Stromal cell of bone marrow (primary cell): ENCODE measurements at places on chromosomes 5 and 9.
A peak's percentile ranks its signal among the peaks of the same experiment; 100 is the strongest.

DNA sequence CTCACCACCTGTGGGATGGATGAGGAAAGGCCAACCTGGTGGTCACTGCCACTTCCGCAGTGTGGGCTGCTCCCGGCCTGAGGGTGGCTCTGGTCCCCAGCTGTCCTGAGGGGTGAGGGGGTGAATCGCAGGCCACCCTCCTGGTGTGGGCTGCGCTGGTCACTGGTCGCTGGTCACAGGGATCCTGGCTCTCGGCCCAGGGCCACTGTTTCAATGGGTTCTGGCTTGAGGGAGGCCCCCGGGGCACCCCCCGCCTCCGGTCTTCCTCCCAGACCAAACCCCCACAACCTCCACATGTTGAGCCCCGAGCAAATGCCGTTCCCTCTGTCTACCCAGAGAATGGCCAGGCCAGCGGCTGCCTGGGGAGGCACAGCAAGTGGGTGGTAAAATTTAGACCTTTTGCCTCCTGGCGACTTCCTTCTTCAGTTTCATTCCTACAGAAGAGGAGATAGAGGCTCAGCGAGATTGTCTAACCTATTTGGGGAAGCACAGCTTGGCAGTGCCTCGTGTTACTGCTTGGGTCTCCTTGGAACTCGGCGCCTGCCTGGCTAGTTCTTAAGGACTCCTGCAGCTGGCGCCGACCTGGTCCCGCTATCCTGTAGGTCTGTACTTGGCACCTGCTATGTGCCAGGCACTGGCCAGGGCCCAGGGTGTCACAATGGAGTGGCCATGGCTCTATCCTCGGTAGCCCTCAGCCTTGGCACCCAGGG, 48.2 kb downstream of the RXRA start:
- DNase-seq: no peak

DNA sequence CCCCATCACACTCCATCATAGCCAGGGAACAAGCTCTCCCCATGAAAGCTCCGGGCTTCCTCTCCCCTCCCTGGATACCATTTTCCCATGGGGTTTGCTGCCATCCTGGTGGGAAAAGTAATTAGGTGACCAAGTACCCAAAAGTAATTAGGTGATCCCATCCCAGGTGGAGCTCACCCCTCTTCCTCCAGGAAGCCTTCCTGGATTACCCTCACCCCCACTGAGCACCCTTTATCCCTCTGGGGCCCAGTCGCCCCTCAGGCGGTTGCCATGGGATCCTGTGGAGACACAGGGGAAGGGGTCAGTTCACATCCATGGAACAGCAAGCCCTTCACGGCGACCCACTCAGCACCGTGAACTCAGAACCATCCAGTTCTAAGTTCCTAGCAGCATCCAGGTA, 74.8 kb upstream of the RAPGEF1 start:
- no peak for DNase-seq

DNA sequence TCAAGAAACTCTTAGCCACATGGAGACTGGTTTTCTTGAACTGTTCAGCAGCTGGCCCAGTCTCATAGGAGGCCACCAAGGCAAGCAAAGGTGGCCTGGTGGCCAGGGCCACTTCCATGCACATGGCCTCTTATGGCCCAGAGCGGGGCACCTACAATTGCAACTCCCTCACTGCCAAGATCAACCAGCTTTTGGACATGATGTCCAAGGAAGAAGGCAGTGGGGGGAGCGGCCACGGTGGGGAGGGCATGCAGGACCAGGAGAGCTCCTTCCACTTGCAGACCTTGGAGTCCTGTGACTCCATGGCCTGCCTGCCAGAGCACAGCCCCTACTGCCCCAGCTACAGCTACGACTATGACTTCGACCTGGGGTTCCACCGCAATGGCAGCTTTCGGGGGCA, 398.9 kb upstream of the PTPRD start:
- no peak for DNase-seq

- DNase-seq: no peak
Observed at GRCh38 chr9:90092508-90092907, 487.7 kb downstream of the GADD45G start.

- DNase-seq: no peak
Observed at GRCh38 chr5:1131191-1131621, 19.3 kb upstream of the SLC12A7 start.

- no peak for DNase-seq
Observed at GRCh38 chr9:99894826-99895225, 11.6 kb upstream of the STX17 start.

DNA sequence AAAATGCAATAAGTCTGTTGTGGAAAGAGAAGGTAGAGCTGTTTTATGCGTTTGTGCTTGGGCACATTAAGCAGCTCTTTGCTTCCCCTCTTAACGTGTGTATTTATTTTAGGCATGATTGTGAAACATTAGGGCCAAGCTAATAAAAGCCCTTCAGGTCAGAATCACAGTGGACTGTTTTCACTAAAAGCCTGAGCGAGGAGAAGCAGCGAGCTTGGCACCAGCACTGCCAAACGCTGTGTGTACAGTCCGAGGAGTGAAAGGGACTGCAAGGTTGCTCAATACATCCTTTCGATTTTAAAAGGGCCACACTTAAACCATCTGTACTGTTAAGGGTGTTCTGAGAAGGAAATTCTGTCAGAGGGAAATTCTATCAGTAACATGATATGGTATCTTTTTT, 107.2 kb upstream of the CKMT2 start:
- DNase-seq: no peak

DNA sequence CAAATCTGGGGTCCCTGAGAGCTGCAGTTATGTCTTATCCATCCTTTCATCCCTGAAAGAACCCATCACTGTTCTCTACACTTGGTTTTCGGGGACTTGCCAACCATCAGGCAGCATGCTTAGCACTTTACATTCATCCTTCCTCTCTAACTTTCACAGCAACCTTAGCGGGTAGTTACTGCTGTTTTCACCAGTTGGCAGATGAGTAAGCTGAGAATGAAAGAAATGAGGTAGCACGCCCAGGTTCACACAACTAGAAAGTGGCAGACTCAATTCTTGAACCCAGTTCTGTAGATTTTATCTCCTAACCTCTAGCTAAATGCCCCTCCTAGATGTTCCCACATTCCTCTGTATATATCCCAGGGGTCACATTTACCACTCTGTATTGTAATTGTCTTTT, 342.0 kb upstream of the WWC1 start:
- DNase-seq: no peak

GRCh38 chr5:141846031-141846430, 32.2 kb downstream of the PCDH1 start:
- no peak for DNase-seq

DNA sequence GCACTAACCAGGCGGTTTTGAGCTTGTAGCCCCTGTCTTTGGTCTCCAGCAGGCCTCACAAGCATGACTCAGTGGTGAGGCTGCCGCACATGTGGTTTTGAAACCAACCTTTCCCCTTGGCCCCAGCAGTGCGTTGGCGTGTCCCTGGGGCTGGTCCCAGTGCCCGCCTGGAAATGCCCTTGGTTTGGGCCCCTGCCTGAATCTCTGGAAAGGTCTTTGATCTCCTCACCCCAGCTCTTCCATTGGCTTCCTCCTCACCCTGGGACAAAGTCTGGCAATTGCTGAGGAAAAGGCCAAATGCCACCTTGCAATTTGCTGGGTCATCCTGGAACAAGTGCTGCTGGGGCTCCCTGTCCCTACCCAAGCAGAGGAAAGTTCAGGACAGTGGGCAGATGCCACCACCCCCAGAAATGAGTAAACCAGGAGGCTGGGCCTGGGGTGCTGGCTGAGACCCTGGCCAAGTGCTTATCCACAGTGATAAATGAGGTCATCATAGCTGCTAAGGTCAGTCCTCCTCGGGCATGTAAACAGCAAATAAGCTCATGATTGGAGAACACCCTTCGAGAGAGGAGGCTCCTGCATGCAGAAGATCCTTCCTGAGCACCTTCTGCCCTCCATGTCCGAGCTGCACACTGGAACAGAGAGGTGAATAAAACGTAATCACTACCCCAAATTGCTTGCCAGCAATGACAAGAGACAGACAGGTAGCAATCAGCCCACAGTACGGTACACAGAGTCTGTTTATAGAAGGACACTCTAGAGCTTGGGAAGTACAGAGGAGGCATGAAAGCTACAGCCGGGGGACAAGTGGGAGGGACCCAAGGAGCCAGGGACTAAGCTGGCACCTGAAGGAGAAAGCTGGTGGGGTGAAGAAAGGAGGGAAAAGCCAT, 98.9 kb upstream of the CPEB4 start:
- DNase-seq: peak; percentile 78

DNA sequence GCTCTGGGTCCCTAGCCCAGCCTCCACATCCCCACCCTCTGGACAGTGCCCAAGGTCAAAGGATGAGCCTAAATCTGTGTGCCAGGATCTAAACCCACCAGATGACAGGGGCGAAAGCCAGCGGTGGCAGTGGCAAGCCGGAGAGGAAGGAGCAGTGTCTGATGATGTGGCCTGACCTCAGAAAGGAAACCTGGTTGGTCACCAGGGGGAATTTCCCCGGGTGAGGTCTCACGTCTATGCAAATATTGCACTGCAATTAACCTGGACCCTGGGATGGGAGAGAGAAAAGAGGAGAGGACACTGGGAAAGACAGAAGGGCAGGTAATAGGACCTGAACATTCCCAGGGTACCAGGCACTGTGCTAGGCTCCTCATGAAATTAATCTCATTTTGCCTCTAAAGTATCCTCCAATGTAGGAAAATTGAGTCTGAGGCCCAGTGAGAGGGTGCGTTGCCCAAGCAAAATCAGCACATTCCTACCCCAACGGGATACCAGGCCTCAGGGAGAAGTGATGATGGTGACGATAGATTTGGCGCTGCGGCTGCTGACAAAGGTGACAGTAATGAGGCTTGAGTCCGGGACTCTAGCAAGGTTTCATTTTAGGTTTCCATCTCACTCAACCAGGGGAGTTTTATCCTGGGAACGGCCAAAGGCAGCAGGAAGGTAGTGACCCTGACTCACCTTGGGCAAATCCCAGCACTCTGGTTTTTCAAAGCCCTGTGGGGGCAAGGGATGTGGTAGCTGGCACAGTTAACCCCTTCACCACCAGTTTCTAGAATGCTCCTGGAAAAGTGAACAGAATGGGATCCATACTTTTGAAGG, 13.4 kb upstream of the TNIP1 start:
- no peak for DNase-seq

DNA sequence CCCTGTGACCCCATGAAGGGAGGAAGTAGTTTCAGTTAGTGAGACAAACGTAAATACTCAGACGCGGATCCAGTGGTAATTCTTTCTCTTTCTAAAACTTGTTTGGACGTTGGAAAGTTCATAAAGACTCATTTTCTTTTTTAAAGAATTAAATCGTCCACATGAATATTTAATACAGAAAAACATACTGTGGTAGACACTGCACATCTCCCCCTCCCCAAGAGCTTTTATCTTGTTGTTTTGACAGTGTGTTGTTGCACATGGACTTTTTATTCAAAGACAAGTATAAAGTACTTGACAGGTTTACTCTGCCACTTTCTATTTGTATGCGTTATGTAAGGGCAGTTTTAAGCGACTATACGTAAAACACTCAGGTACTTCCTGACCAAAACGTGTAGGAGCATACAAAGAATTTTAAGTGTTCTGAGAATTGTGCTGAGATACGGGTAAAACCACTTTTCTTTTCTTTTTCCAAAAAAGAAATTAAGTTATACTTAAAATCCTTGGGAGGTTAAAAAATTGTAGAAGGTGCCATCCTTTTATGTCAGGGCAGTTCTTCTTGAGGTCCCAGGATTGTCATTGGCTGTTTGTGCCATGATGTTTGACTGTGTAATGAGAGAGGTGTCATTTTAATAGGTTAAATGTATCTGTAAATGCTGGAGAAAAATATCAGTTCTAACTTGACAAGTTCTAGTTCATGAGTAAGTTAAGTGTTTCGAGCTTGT, 1.3 kb downstream of the NIPBL start:
- no peak for DNase-seq

DNA sequence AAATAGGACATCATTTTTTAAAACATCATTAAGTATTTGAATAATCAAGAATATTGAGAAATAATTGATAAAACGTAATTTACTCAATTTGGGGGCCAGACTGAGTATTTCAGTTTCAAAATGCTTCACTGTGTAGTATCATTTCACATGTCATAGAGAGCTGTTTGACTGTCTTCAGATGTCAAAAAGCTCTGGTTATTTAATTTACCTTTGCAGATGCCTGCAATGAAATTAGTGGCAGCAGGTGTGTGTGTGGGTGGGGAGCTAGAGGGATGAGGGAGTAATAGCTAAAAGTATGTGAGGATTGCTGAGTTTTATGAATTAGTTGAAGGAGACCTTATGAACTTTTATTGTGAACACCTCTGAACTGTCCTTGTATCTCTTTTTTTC, 567.2 kb upstream of the MEF2C start:
- no peak for DNase-seq

DNA sequence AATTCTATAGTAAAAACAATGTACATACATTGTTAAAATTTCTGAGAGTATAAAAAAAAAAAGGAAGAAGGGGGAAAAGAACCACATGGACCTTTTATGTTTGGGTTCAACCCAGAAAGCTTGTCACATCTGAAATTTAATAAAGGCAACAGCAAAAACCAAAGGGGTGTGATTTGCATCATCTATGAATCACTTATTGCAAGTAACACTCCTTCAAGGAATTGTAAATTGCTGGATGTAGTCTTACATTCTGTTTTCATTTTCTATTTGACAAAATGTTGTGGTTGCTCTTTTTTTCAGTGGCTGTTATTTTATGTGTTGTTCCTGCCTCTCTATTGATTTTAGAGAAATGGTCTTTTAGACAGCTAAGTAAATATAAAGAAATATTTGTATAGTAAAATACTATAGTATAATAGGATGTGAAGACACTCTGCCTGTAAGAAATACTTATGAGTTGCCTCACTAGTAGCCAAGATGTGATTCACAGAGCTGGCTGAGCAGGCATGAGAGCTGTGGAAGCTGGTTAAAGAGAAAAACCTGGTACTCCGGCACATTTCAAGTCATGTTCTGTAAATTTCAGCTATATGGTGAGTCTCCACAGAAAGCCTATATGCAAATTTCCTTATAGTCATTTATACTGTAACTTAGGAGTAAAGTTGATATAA, 131.1 kb upstream of the CNTLN start:
- peak; percentile 76 for DNase-seq

DNA sequence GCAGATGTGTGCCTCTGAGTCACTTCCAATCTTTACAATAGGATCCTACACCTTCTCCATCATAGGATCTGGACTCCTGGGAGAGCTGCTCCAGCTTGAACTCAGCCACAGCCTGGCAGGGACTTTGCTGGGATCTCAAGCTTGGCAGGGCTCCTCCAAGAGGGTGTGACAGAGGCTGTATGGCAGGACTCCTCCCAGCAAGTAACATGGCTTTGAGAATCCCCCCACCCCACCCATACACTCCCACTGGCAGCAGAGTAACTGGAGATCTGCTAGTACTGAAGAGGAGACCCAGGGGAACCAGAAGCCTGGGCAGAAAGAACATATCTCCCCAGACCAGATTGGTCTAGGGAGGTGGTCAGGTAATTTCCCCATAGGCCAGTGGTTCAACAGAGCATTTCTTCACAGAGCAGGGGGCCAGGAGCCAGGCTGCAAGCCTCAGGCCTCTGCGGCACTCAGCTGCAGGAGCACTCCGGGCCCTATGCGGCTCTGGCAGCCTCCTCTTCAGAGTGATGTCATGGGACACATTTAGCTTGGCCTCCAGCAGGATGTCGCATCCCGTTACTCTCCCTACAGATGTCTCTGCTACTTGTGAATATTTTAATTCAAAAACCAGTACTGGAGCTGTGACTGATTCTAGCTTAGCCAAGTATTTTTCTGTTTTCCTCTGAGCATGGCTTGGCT, 1.7 kb upstream of the ACSL6 start:
- no peak for DNase-seq

- DNase-seq: no peak
Observed at GRCh38 chr5:37836592-37837413, 3.0 kb downstream of the GDNF start.

- DNase-seq: no peak
Observed at GRCh38 chr9:96564217-96564616, 55.4 kb downstream of the CDC14B start.
